ENCODE measurements at places on chromosomes 2 and 18.

- DNase-seq, result no peak
Measured at GRCh38 chr2:84901593-84902120, 3.8 kb upstream of the TMSB10 start.

DNA sequence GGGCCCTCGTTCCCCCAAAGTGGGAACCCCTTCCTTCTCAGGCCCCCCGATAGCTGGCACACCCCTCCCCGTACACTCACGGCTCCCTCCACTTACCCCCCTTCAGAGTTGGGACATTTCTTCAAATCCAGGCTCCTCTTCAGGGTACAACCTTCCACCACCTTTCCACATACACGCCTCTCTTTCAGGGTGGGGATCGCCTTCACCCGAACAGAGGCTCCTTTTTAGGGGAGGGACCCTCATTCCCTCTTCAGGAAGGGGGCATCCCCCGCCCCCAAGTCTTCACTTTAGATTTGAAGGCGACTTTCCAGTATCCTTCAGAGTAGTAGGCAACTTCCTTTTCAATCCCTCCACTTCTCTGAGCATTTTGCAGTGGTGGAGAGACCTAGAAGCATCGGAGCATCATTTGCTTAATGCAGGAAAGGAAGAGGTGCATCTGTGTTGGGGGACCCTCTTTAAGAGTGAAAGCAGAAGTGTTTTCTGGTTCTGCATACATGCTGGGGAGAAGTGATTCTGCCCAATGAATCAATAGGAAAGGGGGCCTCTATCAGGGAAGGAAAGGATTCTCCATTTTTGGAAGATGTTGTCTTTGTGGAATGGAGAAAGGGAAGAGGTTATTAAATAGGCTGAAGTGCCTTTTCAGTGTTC lies 845 bp downstream of the EML4 start:
- DNase-seq, result no peak

DNA sequence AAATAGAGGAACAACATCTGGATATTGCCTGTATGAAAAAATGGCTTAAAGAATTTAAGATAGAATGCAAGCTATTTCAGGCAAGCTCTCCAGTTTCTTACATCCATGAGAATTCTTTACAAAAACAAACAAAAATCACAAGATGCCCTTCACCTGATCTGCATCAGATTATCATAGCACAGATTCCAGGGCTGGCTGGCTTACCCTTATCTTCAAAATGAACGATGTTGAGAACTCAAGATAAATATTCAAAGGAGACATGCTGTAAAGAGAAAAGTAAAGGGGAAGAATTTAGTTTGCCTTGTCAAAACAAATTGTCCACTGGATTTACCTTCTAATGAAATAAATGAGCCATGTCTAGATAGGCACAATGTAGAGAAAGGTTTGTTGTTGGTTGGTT lies 18.7 kb upstream of the SLC40A1 start:
- DNase-seq, result no peak

DNA sequence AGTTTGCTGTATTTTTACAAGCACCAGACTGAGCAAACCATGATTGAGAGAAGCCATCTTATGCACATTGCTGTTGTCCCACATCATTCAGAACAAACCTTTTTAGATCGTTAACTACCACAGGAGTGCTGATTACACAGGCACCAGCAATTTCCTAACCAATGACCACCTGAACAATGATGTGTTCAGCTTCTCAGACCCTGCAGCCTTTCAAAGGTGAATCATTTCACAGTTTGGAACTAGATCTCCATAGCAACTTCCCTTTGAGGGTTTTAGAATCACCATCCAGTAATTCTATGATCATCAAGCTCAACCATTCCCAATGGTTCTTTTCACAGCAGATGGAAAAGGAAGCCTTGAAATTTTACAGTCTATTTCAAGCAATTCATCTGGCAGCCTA lies 71.4 kb downstream of the OLA1 start:
- no peak for DNase-seq

DNA sequence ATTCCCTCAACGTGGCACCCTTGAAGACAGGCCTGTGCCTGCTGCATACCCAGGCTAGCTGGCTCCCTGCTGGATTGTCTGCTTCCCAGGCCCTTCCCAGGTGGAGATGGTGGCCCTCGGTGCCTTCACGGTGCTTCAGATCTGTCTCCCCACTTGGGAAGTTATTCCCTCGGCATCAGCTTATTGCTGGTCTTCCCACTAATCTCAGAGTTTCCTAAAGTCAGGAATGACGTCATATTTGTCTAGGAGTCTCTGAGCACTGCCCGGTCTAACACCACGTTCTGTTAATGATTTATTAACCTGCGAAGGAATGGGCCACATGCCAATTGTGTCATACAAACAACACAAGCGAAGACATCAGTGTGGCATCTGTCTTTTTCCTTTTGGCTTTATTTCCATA lies 269.8 kb upstream of the ID2 start:
- no peak for DNase-seq

DNA sequence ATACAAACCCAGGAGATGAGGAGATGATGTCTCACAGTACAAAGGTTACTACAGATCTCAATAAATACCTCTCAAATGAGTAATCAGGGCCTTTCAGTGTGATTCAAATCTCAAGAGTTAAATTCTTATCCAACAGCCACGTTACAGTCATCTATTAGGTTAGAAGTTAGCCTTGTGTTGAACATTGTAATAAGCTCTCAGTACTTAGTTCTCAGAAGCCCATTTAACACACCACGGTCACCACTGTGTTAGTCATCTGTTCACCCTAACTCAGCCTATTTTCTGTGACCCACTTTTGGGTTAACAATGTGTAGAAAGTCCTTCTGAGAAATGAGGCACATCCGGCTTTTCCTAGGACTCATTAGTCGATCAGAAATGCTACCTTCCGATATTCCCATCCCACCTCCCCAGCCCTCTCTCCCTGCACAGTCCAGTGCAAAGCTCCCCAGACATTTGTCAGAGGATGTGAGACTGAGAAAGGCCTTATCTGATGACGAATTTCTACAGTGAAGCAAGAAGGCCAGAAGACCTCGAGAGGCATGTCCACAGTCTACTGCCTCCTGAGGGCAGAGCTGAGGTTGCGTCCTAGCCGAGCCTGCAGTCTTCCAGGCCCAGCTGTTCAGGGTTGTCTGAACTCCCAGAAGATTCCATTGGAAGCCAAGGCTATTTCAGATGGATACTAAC lies 92.6 kb downstream of the ACTR2 start:
- DNase-seq, result no peak

- DNase-seq, result no peak
Measured at GRCh38 chr2:47414682-47415458, 11.9 kb downstream of the MSH2 start.

- no peak for DNase-seq
Measured at GRCh38 chr2:182077023-182077422, 91.4 kb downstream of the PPP1R1C start.

GRCh38 chr2:65031341-65032018 lies 24.7 kb upstream of the CEP68 start:
- DNase-seq, result peak; percentile 53

DNA sequence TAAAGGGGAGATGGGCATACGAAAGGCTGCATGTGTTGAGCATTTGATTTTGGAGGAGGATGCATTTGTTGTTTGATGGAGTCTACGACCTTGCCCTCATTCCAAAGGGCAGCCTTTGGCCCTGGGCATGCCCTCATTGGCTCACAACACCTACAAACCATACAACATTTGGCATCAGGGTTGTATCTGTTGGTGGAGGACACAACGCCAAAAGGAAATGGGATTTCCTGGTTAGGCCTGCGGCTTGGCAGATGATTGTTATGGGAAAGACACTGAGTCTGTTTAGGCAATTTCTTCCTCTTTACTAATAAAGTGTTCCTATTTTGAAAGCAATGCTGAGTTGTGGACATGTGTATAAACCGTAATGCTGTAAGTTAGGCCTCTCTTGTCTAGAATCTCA lies 246.9 kb downstream of the LDLRAD4 start:
- no peak for DNase-seq

- DNase-seq, result no peak
Measured at GRCh38 chr18:43982582-43982981, 698.1 kb upstream of the SETBP1 start.

DNA sequence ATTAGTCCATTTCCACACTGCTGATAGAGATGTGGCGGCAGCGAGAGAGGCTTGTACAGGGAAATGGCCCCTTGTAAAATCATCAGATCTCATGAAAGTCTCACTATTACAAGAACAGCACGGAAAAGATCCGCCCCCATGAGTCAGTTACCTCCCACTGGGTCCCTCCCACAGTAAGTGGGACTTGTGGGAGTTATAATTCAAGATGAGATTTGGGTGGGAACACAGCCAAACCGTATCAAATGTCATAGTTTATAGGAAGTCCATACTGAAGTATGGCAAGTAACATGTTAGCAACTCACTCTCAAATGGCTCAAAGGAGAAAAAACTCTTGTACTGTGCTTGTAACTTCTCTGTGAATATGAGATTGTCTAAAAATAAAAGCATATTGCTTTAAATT lies 56.1 kb downstream of the FARP2 start:
- no peak for DNase-seq

DNA sequence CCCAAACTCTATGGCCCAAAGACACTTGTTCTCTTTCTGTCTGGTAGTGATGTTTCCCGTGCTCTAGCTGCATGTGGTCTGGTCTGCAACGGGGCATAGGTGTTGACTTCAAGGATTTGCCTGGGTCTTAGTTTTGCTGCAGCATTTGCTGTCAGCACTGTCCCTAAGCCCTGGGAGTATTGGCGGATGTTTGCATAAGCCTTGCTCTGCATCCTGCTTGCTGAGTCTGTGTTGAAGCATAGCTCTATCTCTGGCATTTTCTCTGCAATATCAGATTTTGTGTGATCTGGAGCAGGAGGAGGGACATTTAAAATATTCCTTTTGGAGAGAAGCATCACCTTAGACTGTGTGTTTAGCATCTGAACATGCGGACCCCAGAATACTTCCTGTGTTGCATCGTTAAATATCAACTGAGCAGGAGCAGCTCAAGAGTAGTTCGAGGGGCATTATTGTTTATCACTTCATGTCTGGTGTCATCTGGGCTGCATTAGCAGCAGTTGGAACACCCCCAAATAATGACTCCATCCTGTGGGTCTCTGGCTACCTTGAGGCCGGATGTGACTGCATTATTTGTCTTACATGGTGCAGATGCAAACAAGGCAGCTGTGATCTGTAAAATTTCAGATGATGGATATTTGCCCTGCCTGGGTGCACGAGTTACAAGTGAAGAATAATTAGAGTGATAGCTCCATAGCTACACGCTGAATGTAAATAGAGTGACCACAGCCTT lies 231.7 kb downstream of the TRIB2 start:
- DNase-seq, result no peak
